SIG-M5 (cell line): ENCODE measurements at places on chromosomes 2 and 18.

DNA sequence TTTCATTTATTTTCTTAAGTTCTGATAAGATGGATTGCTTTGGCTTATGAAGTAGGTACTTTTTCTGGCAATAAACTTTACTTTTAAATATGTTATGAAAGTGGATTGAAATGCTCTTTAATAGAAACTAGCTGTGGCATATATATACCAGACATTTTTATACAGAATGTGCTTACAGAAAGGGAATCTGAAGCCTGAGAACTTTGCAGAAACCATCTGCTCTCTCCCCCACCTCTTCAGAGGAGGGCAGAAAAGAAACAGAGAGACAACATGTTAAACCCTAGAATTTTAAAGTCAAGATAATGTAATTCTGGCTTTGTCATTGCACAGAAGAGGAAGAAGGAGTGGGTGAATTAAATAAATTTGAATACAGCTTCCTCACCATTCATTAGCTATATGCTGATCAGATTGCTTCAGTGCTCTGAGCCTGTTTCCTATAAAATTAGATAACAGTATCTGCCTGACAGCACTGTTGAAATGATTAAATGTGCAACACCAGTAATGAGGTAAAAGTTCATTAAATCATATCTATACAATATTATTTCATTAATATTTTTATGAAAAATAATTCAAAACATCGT, 247.3 kb downstream of the CNTNAP5 start:
- no peak for DNase-seq

- no peak for DNase-seq
Measured at GRCh38 chr2:84735389-84735788, 145.5 kb downstream of the TRABD2A start.

DNA sequence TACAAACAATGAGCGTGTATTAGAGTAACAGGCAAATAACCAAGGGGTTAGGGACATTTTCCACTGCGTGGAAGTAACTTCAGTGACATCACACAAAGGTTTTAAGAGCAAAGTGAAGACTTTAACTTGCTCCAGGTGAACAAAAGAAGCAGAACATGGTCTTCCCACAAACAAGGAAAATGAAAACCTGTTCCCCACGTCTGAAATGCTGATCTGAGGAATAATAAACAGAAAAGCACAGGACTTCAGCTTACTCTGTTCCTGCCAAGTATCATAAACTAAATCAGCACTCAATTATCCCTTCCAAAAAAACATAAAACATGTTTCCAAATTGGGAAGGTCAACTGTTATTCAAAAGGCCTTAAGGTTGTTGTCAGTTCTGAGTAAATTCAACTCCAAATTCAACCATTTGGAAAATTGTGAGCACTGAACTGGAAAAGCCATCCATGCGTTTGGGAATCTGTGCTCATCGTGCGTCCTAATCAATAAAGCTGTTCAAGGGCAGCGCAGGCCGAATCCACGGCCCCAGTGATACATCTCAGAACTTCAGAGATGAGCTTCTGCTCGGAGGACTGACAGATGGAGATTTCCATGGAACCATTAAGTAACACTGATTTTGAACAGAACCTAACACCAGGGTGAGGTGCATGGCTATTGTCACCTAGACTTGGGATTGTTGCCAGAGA, 7.7 kb upstream of the SNTG2 start:
- DNase-seq, result no peak

DNA sequence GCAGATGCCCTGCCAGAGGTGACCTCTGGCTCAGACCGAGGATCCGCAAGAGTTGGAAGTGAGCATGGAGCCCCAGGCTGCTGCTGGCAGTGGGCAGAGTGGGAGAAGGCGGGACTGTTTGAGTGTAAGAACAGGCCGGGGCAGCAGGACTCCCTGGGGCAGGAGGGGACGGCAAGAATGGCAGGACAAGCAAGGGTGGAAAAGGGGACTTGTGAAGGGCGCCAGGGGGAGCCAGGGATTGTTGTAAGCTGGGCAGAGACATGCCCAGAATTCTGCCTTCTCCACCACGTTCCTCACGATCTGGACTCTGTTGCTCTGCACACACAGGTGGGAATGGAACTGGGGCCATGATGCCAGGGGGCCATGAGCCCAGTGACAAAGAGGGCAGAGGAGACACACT, 72.3 kb upstream of the TMEM200C start:
- no peak for DNase-seq

- no peak for DNase-seq
Measured at GRCh38 chr18:11146238-11146946, 3.0 kb downstream of the PIEZO2 start.

GRCh38 chr18:23932385-23933067, 82.0 kb upstream of the TTC39C start:
- DNase-seq, result no peak

GRCh38 chr2:100321179-100321865, 979 bp downstream of the LONRF2 start:
- no peak for DNase-seq

DNA sequence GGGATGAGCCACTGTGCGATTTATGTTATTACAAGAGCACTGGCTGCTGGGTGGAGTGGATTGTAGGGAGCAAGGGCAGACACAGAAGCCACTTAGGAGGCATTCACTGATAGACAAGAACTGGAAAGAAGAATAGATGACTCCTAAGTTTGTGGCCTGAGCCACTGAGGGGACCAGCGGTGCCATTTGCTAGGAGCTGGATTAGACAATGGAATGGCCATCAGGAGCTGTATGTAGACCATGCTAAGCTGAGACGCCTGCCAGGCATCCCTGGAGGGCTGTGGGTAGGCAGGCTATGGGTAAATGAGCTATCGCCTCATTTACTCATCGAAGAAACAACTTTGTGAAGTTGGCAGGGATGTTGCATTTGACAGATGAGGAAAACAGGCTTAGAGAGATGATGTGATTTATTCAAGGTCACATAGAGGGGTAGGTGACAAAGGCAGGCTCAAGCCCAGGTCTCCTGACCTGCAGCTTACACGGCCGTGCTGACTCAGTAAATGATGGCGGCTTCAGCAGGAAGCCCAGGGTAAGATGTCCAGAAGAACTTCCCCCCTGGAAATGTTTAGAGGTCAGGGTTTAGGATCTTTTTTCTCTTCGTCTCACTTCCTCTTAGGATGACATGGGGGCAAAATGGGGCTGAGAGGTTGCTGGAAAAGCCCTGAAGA, 2.8 kb downstream of the MFSD2B start:
- no peak for DNase-seq

- no peak for DNase-seq
Measured at GRCh38 chr2:158845859-158846258, 50.7 kb downstream of the DAPL1 start.

DNA sequence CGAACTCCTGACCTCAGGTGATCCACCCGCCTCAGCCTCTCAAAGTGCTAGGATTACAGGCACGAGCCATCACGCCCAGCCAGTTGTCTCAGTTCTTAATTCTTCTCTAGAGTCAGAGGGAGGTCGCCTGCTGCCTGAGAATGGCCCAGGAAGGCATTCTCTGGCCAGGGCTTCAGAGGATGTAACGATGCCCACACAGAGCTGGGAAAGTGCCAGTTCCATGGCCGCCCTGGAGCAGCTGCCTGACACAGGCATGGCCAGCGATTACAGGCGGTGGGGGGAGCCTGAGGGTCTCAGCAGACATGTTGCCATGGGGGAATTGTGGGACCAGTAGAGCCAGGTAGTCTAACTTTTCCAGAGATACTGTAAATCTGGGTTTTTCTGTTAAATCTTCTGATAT, 25.6 kb upstream of the DNMT3A start:
- DNase-seq, result no peak

DNA sequence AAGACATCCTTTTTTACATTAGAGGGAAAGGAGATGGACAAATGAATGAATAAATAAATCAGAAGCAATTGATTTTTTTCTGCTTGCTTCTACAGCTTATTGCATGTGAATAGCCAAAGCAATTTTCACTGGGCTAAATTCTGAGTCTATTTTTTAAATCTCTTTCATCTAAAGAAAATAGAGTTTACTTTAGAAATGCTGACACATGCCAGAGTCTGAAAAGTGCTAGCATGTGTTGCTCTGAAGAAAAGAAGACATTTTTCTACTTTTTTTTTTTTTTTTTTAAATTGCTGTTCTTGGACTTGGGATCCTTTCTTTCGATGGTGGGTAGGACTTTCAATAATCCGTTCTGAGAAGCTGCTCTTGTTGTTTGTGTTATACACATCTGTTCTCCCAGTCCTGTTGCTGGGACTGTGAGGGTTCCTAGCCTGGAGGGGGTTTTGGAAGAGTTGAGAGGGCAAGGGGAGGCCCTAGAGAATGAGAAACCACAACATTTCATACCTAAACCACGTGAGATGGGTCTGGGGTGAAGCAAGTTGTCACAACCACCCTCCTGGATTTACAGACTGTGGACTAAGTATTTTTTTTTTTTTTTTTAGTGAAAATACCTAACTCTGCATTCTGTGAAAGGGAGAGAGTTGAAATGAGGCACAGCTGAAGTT, 193.5 kb downstream of the PRKCE start:
- DNase-seq, result no peak

DNA sequence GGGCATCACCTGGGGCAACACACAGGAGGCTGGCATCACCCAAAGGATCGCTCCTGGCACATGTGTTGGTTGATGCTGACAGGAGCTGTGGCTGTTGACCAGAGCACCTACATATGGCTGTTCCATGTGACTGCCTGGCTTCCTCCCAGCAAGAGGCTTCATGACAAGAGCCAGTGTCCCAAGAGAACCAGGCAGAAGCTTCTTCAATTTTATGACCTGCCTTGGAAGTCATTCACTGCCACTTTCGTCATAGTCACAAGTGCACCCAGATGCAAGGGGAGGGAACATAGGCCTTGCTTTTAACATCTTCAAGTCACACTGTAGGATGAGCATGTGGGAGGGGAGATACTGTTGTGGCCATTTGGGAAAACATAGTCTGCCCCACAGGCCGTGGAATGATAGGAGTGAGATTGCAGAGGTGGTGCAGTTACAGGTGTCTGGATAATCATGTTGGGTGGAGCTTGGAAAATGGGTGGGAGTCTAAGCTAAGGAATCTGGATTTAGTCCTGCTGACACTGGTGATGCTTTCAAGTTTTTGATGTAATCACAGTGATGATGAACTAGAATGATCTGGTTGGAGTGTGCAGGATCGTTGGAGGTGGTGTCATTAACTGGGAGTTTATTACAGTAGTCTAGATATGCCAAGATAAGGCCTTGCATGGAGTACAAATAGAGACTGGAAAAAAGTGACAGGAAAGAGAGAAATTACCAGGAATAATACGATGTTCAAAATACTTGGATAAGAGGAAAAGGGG, 107.0 kb downstream of the RAPGEF4 start:
- no peak for DNase-seq

DNA sequence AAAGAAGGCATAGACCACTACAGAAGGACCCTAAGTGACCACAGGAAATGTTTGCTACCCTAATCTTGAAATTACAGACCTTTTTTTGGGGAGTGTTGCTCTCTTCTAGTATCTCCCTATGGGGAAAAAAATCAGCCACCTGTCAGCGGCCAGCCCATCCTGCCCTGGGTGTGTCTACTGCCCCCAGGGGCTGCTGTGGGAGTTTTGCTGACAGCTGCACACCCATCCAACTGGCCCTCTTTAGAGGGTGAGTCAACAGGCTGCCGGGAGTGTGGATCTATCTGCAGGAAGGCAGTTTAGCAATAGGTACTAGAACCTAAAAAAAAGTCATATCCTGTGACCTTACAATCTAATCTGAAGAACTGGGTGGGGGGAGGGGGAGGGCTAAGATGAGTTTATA, 796 bp upstream of the DYSF start:
- DNase-seq, result peak; percentile 88

- DNase-seq, result no peak
Measured at GRCh38 chr18:3236470-3236869, 11.1 kb upstream of the MYL12A start.

- no peak for DNase-seq
Measured at GRCh38 chr2:64837925-64838641, 151.1 kb upstream of the SLC1A4 start.

DNA sequence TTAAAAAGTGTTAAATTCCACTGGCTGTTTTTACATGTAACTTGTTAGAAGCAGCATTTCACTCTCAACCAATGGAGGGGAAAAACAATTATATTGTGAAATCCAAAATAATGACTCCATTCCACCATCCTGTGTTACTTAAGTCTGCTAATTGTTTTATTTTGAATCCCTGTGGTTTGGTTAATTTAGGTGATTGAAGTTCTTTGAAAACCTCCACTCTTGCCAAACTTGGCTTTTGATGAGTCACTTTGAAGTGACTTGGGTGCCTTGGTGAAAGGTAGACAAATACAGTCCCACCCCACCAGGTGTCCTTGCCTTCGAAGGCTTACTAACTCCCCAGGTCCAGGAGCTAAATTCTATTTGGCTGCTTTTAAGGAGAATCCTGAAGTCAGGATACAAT, 1303.8 kb upstream of the NRXN1 start:
- DNase-seq, result no peak

- DNase-seq, result no peak
Measured at GRCh38 chr2:159612255-159612901, 4.0 kb downstream of the BAZ2B start.
